WERI-Rb-1 (cell line): ENCODE measurements at places on chromosomes 12 and 14.

DNA sequence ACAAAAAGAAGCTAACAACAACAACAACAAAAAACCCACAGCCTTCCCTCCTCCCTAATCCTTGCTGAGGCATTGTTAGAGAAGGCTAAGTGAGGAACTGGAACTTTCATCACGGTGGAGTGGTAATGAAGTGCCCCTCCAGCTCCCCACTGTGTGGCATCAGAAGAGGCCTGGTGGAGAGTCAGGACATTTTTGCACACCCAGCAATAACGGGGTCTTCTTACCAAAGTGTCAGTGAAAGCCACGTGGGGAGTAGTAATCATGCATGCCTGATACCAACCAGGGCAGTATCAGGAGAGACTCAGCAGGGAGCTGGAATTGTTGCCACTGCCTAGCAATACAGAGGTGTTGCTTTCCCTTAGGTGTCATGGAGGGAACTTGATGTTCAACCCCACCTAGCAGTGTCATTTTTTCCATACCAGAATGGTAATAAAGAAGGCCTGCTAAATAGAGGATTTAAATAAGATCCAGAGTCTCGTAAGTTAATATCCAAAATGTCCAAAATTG, 299.7 kb upstream of the RGS6 start:
- DNase-seq: no peak

GRCh38 chr14:89669193-89669592, 252.2 kb upstream of the FOXN3 start:
- DNase-seq: no peak

DNA sequence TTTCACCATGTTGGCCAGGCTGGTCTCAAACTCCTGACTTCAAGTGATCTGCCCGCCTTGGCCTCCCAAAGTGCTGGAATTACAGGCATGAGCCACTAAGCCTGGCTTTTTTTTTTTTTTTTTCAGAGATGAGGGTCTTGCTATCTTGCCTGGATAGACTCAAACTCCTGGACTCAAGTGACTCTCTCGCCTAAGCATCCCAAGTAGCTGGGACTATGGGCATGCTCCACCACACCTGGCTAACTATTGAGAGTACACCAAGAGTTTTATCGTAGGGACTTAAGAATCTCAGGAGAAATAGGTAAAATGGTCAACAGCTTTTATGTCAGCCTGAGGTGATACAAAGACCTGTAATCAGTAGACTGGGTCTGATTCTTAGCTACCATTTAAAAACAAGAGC, 31.2 kb upstream of the SIX1 start:
- no peak for DNase-seq

GRCh38 chr14:79587875-79588274, 623.4 kb downstream of the DIO2 start:
- DNase-seq: no peak

DNA sequence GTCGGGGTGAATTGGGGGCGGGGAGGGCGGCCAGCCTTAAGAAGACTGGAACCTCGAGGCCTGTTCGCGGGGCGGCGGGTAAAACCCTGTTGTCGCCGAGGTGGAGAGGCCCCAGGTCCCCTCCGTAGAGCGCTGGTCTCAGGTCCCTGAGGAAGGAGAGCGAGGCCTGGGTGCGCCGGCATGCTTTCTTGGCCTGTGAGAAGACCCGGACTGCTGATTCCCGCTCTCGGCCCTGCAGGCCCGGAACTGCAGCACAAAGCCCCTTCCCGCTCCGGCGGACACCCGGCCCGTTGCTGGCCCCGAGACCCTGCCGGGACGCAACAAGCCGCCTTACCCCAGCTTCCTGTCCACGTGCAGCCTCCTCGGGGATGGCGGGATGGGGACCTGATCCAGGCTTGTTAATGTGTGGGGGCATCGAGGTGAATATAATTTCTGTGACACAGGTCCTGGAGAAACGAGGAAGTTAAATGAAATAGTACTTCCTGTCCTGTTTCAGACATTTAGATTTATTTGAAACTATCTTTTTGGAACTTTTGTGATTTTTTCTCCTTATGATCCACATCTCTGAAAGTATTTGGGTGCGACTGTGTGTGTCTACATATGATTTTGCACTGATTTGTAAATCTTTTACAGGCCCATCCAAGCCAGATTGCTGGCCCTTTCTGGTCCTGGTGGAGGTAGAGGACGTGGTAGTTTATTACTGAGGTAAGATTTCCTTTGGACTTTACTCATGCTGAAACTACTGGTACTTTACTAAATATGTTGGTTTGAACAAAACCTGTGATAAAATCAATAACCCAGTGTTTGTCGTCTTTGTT, 600 bp downstream of the PNN start:
- peak; percentile 47 for DNase-seq

- DNase-seq: no peak
These were observed 3.7 kb downstream of the SLC38A1 start for GRCh38 chr12:46265102-46265501.

- DNase-seq: no peak
These were observed 341.0 kb upstream of the TMPO start for GRCh38 chr12:98174428-98174809.

DNA sequence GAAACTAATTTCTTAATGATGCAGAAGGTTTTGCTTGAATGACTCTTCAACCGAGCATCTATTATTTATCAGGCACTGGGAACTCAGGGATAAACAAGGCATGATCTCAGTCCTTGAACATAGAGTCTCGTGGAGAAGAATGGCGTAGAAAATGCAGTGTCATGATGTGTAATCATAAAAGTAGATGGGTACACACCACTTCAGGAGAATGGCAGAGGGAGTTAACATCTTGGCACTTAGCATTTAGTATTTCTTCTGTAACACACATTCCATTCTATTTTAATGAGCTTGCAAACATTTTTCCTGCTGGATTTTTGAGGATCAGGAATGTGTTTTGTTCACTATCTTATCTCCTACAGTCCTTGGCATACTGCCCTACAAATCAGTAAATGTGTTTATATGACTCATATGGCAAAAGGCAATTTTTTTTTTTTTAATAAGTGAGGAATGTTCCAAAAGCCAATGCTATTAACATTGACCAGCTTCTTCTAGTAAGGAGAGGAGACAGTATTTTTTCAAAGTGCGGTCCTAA, 3.8 kb downstream of the TXNRD1 start:
- no peak for DNase-seq

DNA sequence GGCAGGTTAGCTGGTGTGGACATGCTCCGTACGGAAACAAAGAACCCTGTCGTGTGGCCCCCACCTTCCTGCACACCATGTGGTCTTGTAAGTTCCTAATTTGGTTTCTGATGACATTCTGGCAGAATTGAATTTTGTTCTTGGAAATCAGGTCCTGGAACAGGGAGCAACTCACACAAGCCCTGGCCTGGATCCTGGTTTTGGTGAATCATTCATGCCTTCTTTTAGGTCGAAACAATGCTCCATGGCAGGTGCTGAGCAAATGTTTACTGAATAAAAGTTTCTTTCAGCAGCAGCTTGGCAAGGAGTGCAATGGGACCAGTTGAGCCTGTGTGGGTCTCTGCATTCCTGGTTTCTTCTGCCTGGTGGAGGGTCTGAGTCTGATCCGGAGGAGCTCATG, 978.4 kb downstream of the BCL11B start:
- no peak for DNase-seq
